SK-N-SH treated with all-trans-retinoic acid at 6 μM for 48 hours (cell line): ENCODE measurements at places on chromosomes 3 and 15.

- no peak for ATAC-seq
Measured at GRCh38 chr15:72800833-72801481, 17.4 kb upstream of the ADPGK start.

- ATAC-seq = no peak
Measured at GRCh38 chr3:69541711-69542088, 155.8 kb upstream of the FRMD4B start.

DNA sequence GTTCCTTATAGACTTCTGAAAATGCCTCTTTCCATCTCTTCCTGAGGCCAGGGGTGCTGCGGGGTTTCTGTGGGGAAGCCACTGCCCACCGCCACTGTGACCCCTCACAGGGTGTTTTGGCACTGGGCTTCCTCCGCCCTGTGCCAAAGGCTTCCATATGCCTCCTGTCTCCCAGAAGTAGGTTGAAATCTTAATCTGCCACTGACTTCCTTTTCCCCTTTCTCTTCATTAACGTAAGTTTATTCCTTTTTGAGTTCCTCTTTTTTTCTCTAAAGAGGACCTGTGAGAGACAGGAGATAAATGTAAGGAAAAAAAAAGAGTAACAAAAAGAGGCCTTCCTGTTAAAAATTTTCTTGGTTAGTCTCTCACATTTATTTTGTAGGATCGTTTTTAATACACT lies 220.5 kb downstream of the CTNNB1 start:
- ATAC-seq = no peak

- no peak for ATAC-seq
Measured at GRCh38 chr3:47799733-47800132, 3.2 kb upstream of the DHX30 start.

GRCh38 chr15:80776420-80777045 lies 2.6 kb upstream of the CEMIP start:
- peak; percentile 30 for ATAC-seq

DNA sequence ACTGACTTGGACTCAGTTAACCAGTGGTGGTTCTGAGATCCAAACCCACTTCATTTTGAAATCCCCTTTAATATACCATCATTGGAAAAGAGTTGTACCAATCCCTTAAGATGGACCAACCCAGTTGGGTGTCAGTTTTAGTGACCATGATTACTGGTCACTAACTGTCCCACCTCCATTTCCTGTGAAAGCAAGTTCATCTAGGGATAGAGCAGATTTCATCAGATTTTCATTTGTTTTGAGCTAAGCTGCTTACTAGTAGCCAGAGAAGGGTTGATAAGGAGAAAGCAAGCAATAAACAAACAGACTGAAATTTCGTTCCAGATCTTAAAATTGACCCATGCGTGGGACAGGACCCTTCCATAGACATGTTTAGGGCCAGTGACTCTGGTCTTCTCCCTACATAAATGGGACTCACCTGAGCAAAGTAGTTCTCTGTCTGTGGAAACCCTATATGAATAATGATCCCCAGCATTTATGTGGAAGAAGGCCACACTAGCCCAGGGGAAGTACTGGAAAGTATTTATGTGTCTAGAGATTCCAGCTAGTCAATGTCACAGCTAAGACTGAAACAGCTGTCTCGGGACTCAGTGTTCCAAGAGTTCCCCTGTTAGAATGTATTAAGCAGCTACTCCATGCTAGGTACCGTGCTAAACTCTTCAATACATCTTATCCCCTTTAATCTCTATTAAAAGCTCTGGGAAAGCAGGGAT lies 196.0 kb upstream of the BCL6 start:
- no peak for ATAC-seq

- ATAC-seq = peak; percentile 45; the same call in 2 of the 3 replicates
Measured at GRCh38 chr15:66673410-66674322, 28.4 kb upstream of the SMAD6 start.

- no peak for ATAC-seq
Measured at GRCh38 chr3:45437383-45437782, 49.0 kb downstream of the LARS2 start.

GRCh38 chr15:97687654-97688053 lies 272.8 kb upstream of the ARRDC4 start:
- ATAC-seq = no peak

DNA sequence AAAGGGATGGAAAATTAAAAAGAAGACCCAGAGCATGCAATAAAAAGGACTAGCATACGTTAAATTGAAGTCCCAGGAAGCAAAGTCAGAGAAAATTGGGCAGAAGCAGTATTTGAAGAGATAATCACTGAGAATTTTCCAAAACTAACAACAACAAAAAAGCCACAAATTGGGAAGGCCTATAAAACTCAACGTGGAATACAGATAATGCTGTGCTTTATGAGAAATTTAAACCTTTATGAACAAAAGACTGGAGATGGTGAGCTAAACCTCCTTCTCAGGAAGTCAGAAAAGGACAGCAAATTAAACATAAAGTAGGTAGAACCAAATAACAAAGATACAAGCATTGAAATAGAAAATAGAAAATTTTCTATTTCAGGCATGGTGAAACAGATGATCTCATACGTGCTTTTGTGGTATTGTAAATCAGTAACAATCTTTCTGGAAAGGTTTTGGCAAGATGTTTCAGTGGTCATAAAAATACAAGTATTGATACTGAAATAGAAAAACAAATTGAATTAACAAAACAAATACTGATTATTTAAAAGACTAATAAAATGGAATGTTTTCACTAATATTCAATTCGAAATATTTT lies 55.6 kb downstream of the LYSMD4 start:
- ATAC-seq = no peak

- no peak for ATAC-seq
Measured at GRCh38 chr3:71421820-71422566, 161.5 kb downstream of the FOXP1 start.

- no peak for ATAC-seq
Measured at GRCh38 chr3:135581806-135582205, 383.7 kb upstream of the PPP2R3A start.

GRCh38 chr15:92268900-92269299 lies 124.8 kb upstream of the ST8SIA2 start:
- ATAC-seq = no peak

- no peak for ATAC-seq
Measured at GRCh38 chr15:101841656-101842055, 29.7 kb downstream of the OR4F15 start.
